ENCODE measurements at places on chromosomes 2 and 18.

DNA sequence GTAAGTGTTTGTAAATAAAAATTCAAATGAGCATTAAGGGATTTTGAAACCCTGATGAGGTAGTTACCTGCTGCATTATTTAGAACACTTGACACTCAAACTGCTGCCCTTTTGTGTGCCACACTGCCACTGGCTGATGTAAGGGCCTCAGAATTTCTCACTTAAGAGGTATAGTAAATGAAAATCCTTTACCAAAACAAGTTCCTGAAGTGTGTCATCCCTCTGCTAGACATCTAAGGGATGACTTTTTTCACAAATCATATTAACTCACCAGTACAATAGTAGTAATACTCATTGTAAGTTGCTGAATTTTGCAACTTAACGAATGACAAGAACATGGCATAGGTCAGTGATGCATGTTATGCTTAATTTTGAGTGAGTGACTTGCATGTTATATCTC lies 274.9 kb upstream of the UBE2E3 start:
- no peak for DNase-seq

DNA sequence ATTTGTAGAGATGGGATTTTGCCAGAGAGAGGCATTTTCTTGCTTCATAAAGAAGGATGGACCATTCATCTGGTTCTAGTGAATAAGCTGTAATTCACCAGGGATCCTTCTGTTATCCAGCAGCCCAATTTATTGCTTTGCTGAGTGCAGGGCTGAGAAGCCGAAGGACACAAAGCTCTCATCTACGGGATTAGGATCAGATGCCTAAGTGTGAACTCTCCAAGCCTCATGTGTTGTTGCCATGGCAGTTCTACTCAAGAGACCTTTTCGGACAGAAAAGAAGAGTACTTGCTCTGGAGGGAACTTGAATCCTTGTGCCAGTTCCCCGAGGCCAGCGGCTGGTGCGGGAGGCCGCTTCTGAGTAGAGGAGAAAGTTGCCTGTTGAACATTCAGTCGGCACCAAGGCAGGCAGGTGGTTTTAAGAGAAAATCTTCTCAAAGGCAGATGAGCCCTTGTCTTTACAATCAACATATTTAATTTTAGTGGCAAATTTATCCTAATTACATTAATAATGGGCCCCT lies 38.4 kb upstream of the MBP start:
- no peak for DNase-seq

DNA sequence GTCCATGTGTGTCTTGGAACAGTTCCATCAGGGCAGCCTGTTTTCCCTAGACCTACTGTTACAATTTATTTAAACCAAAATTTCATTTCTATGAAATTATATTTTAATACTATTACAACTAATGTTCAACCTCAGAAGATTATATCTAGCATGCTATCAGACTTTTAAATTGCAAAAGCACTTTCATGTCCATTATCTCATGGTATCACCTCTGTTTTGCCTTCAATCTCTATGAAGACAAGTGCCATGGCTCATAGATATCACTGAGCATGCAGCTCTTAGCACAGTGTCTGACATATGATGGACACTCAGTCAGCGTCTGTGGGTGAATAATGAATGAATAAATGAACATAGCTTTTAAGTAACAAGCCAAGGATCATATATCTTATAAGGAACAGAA lies 288.8 kb downstream of the RAD51AP2 start:
- DNase-seq = no peak

GRCh38 chr2:44836174-44836573 lies 105.3 kb upstream of the SIX3 start:
- DNase-seq = no peak

GRCh38 chr2:33497221-33497650 lies 20.8 kb downstream of the RASGRP3 start:
- no peak for DNase-seq

Measured in AG09309 (cell line).